ENCODE measurements at places on chromosomes 13 and 19. TPM values are rescaled to one million over a fixed set of nuclear protein-coding genes. Genes with fewer than 3 reads are reported as not detected.

DNA sequence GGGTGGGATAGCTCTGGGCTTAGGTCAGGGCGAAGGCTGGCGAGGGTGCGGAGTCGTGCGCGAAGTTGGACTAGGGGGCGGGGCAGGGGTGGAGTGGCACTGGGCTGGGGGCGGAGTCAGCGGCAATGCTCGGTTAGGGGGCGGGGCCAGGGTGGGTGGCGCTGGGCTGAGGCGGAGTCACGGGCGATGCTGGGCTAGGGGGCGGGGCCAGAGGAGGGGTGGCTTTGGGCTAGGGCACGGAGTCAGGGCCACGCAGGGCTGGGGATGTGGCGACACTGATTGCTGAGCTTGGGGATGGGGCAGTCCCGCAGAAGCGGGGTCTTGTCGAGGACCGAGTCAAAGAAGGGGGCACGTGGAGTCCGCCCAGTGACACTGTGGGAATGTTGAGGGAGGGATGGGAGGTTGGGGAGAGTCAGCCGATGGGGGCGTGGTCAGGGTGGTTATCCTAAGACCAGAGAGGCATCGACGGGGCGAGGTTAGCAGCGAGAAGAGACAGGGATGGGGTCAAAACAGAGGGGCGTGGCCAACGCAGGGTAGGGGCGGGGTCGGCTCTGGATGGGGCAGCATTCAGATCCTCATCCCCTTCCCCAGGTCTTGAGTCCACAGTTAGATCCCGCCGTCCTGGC lies 8.7 kb downstream of the HOMER3 start:
- H3K4me1 ChIP-seq: no peaks in the 10 kb centered on the region
- no peak overlapping the region for H3K4me3 ChIP-seq
- no peaks in the 10 kb centered on the region for H3K27me3 ChIP-seq
- H3K27ac ChIP-seq: no peak overlapping the region
- DNase-seq: peak; percentile 53

DNA sequence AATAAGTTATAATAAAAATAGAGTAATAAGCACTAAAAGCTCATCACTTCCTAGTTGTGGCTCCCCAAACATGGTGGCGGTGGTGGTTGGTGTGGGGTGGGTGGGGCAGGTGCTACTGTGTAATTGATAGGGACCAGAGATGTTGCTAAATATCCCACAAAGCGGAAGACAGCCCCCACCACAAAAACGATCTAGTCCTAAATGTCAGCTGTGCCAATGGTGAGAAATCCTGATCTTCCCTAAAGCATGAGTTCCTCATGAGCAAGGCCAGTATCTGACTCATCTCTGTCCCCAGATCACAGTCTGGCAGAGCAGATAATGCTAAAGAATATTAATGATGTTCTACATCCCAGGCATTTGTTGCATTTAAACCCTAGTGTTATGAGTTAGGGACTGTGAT lies 1.9 kb upstream of the EDDM13 start:
- no peaks in the 10 kb centered on the region for H3K27me3 ChIP-seq
- no peak overlapping the region for H3K4me3 ChIP-seq
- peaks cover 15% of the 10 kb centered on the region for H3K36me3 ChIP-seq
- no peak overlapping the region for H3K27ac ChIP-seq

Gene VAV1
- total RNA-seq: not detected

Gene SMAD9
- 10.5 TPM for total RNA-seq

- DNase-seq: no peak
- H3K4me1 ChIP-seq: peaks cover 28% of the 10 kb centered on the region
- H3K36me3 ChIP-seq: peaks cover 29% of the 10 kb centered on the region
- no peak overlapping the region for H3K4me3 ChIP-seq
- H3K27ac ChIP-seq: no peak overlapping the region
- no peaks in the 10 kb centered on the region for H3K27me3 ChIP-seq
These were observed 22.0 kb downstream of the NDFIP2 start for GRCh38 chr13:79502859-79503468.

DNA sequence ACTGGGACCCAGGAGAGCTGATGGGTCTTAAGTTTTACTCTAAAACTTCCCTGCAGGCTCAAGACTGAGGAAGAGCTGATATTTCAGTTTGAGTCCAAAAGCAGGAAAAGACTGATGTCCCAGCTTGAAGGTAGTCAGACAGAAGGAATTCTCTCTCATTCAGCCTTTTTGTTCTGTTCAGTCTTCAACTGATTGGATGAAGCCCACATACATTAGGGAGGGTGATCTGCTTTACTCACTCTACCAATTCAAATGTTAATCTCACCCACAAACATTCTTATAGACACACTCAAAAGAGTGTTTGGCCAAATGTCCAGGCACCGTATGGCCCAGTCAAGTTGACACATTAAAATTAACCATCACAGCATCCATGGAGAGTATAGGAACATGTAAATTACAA lies 173.5 kb downstream of the KCNRG start:
- no peak for DNase-seq
- H3K36me3 ChIP-seq: peaks cover 3% of the 10 kb centered on the region
- H3K27me3 ChIP-seq: peaks cover 3% of the 10 kb centered on the region
- no peak overlapping the region for H3K27ac ChIP-seq

GRCh38 chr13:56349866-56350265 lies 790.9 kb upstream of the PRR20A start:
- no peak for DNase-seq
- peaks cover 1% of the 10 kb centered on the region for H3K4me1 ChIP-seq
- H3K4me3 ChIP-seq: no peak overlapping the region
- H3K36me3 ChIP-seq: no peaks in the 10 kb centered on the region
- H3K27ac ChIP-seq: no peak overlapping the region

GRCh38 chr13:36088001-36088400 lies 43.2 kb downstream of the DCLK1 start:
- H3K27ac ChIP-seq: no peak overlapping the region
- H3K36me3 ChIP-seq: no peaks in the 10 kb centered on the region
- no peak overlapping the region for H3K4me3 ChIP-seq
- H3K27me3 ChIP-seq: peaks cover 11% of the 10 kb centered on the region
- H3K4me1 ChIP-seq: peaks cover 17% of the 10 kb centered on the region
- no peak for DNase-seq

DNA sequence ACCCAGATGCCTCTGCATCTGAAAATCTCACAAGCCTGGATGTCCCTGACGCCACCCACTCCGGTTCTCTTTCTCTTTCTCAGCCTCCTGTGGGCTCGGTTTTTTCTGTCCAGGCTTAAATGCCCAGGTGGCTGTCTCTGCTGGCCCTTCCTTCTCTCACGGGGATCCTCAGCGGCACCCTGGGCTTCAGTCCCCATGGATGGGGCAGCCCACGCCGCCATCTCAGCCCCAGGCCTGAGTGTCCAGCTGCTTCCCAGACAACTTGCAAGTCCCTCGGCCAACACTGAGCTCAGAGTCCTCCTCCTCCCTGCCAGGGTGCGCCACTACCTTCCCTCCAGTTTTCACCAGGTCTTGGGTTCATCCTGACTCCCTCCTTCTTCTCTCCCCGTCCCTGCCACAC lies 6.4 kb downstream of the FBN3 start:
- no peak for DNase-seq
- H3K27ac ChIP-seq: no peak overlapping the region
- peaks cover 5% of the 10 kb centered on the region for H3K4me1 ChIP-seq
- H3K27me3 ChIP-seq: no peaks in the 10 kb centered on the region

DNA sequence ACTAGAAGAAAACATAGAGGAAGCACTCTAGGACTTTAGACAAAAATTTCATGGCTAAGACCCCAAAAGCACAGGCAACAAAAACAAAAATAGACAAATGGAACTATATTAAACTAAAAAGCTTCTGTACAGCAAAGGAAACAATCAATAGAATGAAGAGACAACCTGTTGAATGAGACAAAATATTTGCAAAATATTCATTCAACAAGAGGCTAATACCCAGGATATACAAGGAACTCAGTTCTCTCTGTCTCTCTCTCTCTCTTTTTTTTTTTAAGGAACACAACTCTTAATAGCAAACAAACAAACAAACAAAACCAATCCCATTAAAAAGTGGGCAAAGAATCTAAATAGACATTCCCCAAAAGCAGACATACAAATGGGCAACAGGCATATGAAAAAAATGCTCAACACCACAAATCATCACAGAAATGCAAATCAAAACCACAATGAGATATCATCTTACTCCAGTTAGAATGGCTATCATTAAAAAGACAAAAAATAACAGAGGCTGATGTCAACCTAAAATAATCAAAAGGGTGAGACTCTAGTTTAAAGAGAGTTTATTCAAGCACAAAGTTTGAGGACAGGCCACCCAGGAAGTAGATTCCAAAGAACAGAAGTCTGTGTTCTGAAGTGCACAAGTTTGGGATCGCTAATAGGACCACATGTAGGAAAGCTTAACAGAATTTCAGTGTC lies 27.1 kb upstream of the SLC7A9 start:
- no peak overlapping the region for H3K27ac ChIP-seq
- H3K27me3 ChIP-seq: no peaks in the 10 kb centered on the region
- no peak overlapping the region for H3K4me3 ChIP-seq
- H3K36me3 ChIP-seq: peaks cover 51% of the 10 kb centered on the region
- DNase-seq: no peak

Gene IER2
- total RNA-seq: 93.4 TPM

DNA sequence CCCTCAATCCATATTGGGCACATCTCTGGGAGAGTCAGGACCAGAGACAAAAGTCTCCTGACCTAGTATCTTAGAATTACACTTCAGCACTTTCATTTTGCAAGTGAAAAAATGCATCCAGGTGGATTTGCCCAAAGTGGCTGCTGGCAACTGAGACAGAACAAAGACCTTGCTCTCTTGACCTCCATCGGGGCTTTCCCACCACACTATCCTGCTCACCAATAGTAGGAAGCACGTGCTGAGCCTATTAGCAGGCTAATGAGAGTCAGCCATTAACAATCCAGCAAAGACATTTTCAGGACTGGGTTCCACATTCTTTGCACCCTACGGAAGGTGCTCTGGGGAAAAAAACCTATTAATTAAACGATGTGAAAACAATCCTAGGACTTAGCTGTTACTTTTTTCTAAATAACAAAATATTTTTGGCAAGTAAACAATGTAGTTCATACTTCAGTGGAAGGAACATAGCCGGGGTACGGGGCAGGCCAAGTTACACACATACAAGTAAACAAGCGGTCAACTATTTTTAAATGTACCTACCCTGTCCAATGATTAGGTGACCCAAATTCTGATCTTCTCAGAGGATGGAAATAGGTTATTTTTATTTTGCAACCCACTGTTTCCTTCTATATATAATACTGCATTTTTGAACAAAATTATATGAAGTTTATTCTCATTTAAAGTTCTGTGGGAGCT lies 78.6 kb downstream of the CDADC1 start:
- no peak overlapping the region for H3K4me3 ChIP-seq

All from progenitor cell of endocrine pancreas (in vitro differentiated cells).